Central memory CD8-positive, alpha-beta T cell (primary cell): ENCODE measurements at places on chromosomes 13 and 19.

- DNase-seq: no peak
These were observed 183.0 kb downstream of the RFC3 start for GRCh38 chr13:34000955-34001354.

GRCh38 chr13:110047496-110047895, 259.5 kb downstream of the COL4A1 start:
- no peak for DNase-seq

GRCh38 chr19:1035998-1036621, 3.8 kb upstream of the ABCA7 start:
- no peak for DNase-seq

DNA sequence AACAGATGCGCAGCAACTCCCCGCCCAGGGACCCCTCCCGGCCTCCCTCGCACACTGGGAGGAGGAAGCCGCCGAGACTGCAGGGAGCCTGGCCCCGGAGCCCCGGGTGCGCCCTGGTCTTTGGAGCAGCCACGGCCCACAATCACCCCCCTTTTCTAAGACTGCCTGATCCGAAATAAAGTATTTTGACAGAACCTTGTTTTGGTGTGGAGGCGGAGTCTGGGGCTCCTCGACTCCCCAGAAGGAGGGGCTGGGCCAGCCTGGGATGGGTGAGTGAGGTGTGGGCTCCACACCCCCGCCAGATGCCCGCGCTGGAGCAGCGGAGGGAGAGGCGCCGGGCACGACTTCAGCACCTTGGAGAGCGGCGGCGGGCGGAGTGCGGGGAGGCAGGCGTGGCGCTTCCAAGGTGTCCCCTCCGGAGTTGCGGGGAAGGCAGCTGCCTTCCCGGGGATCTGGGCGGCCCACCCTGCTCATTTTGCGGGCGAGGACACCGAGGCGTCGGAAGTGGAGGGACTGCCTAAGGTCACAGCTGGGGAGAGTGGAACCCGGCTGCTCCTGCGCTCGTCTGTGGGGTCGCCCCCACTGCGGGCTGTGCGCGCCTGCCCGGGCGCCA, 9.4 kb downstream of the SIRT6 start:
- DNase-seq: peak; percentile 66

GRCh38 chr19:18908917-18909619, 10.1 kb downstream of the COPE start:
- DNase-seq: no peak

GRCh38 chr19:50003810-50004419, 21.3 kb downstream of the VRK3 start:
- no peak for DNase-seq

DNA sequence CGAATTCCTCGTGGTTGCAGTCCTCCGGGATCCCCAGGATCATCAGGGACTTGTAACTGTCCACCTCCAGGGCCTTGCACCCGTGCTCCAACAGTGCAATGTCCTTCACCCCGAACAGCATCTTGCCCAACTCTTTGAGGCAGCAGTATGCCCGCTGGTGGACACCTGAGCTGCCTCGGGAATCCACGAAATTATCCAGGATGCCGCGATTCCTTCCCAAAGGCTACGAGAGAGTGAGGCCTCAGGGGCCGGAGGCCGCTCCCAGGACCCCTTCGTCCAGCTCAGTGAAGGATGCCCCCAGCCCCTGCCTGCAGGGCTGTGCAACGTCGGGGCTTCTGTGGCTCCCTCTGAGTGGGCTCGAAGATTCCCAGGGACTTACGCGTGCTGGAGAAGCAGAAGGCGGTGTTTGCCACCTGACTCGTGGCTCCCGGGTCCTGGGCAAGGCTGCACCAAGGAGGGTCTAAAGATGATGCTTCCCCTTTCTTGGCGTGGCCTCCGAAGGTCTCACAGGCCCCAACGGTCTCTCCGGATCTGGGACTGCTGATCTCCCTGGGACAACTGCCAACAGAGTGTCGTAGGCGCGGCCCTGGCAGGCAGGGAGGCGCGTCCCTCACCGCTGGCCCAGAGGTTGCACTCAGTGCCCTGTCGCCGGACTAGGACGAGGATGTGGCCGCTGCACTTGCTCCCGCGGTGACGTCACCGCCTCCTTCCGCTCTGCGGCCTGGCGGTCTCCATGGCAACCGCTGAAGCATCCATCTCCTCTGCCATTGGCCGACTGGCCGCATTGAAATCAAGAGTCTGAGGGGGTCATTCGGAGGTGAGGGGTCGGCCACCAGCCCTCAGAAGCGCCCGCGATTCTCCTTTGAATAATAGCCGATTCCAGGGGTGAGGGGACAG, at the start of gene PNMA8C:
PNMA8C (minus strand) TSS at position 698 of the 897 bp plus-strand sequence; CDS start at position 121, 577 bp downstream.
- DNase-seq: peak; percentile 39

- DNase-seq: no peak
These were observed 44.8 kb downstream of the MBNL2 start for GRCh38 chr13:97266772-97267417.

DNA sequence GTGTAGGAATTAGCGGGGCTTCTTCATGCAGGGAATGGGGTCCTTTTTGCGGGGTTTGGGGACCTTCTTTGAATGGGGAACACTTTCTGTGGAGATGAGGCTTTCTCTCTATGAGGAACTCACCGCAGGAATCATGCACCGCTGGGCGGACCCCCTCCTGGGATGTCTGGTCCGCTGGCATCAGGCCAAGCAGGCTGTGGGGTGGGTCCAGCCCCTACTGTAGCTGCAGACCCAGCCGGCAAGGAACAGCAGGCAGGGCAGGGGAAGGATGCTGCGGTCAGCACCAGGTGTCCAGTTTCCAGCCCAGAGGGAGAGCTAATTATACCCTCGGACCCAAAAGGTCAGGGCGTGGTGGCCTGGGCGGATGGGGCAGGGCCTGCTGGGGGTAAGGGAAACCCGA, 1.8 kb downstream of the MYBPC2 start:
- DNase-seq: no peak

DNA sequence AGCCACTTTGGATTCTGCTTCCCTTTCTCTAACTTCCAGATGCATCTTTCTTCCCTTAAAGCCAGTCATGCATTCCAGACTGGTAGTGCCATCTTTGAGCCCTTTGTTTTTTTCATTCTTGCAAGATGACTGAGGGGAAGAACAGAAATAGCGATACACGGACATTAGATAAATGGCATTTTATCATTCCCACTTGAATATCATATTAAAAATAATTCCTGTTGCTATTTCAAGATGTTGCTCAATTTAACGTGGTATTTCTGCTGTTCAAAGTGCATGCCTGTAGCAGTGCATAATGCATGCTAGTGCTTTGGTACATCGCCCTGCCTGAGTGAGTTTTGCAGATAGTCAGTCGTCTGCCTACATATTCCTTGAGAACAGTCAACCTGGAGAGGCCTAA, 140.6 kb upstream of the FRY start:
- DNase-seq: no peak

- no peak for DNase-seq
These were observed 1044.1 kb downstream of the EFNB2 start for GRCh38 chr13:105491345-105491744.

GRCh38 chr19:45121827-45122345, 28.9 kb downstream of the PPP1R37 start:
- DNase-seq: no peak

DNA sequence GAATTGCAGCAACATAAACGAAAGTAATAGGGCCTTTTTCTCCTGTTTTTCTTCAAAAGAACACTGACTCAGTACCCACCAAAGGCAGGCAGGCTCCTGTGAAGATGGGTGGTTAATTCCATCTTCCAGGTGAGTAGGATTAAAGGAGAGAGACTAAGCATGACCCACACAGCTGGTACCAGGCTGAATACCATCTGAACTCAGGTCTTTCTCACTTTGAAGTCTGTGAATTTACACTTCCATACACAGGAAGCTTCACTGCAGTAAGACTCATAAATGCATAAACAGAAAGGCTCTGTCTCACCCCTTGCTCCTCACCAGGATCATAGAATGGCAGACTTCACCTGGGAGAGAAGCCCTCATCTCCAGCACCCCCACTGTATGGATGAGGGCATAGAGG, 194.6 kb downstream of the KLF12 start:
- no peak for DNase-seq

DNA sequence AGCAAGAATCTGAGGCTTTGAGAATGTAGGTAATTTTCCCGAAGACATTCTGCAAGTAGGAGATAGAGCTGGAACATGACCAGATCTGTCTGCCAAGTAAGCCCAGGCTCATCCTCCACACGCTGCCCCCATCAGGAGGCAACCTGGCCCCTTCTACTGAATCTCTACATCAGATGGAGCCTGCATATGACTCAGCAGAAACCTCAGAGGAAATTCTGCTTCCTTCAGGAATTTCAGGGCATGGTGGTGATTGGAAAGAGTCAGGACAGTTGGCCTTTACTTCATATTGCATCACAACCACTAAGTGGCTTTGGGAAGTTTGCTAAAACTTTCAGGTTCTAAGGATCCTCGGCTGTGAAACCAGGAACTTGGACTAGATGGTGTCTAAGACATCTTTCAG, 85.2 kb downstream of the LRRC63 start:
- DNase-seq: no peak

DNA sequence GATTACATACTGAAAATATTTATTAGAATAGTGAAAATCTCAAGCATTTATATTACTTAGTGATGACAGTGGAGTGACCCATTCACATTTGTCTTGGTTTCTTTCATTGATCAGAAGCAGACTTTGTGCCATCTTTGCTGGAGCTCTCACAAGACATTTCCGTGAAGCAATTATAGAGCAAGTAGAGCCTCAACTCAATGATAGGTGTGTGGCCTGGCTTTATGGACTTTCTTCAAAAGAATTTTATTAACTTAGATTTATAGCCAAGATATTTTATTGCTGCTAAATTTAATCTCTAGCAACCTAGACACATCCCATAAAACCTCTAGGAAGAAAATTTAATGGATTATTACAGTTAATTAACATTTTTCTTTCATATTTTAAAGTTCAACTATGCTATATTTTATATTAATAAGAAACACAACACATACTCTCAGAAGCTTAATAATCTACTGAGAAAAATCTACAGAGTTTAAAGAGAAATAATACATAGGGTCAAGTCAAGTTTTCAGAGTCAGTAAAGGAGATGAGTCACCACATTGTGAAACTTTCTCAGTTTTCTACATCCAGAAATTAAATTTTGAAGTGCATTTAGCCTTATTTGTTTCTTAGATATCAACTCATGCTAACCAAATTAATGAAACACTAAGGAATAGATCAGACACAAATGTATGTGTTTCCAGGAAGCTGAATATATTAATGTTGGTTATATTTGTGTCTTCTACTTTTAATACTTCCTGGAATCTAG, 160.5 kb downstream of the LACC1 start:
- no peak for DNase-seq

DNA sequence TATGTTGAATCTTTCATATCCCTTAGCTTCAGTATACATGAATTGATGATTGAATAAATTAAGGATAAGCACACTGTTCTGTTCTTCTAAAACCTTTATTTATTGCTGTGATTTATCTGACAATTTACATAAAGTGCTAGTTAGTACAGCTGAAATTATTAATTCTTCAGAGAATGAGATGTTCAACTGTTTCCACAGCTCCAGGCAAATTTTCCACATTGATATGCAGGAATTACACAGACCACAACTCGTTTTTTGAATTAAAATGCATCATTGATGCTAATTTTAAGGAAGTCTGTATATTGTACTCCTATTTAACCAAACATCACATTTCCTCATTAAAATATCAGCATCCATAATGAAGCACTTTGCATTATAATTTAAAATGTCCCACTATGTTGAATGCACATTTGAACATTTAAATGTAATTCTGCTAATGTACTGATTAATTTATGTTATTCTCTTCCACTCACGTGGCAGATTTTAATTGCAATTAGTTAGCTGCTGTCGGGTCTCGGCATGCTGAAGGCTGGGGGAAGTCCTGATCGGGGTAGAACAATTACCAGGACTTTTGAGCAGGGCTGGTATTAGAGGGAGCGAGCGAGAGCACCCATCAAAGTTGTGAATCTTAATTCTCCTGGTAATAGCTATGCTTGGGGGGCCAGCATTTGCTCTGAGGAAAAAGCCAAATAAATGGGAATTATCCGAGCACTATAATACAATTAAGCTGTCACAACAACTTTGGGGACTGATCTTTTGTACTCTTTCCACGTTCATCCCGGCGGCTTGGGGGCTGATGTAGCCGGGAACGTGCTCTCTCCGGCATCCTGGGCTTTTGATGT, 136.7 kb upstream of the TMTC4 start:
- DNase-seq: no peak

DNA sequence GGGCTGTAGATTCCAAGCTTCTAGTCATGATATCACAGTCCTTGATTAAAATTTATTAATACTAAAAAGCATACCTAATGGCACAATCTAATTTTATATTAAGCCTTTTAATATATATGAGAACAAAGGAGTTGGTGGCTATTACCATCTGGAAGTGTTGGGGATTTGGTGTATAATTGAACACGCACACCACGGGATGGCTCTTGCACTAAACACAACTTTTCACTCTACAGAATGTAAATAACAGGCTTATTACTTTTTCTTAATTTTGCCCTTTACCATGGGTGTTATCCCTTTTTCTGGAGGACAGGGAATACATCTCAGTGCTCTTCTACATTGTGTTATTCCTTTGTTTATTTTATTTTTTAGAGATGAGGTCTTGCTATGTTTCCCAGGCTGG, 21.6 kb downstream of the POMP start:
- no peak for DNase-seq

GRCh38 chr13:80441968-80442367, 101.0 kb upstream of the SPRY2 start:
- no peak for DNase-seq

DNA sequence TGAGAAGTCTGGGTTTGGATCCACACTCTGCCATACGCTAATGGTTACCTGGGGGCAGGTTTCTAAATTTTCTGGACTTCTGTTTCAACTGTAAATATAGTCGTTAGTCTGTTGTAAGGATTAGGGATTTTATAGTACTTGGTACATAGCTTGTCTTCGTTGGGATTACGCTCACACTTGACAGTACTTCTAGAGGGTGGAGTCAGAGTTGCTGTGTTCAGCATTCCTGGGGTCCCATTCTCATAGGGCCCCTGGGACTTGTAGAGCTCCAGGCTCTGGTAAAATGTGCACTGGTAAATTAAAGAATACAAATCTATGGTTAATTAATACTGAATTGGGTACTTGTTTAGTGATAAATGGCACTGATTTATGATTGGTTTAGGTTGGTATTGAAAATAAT, 45.2 kb downstream of the TPP2 start:
- no peak for DNase-seq

- no peak for DNase-seq
These were observed 34.3 kb downstream of the ATP4B start for GRCh38 chr13:113623491-113624234.

- no peak for DNase-seq
These were observed 130.3 kb upstream of the SERP2 start for GRCh38 chr13:44243198-44243857.

- no peak for DNase-seq
These were observed 2590.1 kb downstream of the PCDH9 start for GRCh38 chr13:64640002-64640401.

- DNase-seq: no peak
These were observed 85.3 kb upstream of the MYCBP2 start for GRCh38 chr13:77412116-77412635.

- DNase-seq: no peak
These were observed 13.9 kb downstream of the SLITRK5 start for GRCh38 chr13:87684850-87685742.
